Fibroblast of skin of scalp (primary cell): ENCODE measurements at places on chromosomes 4 and X.

- DNase-seq: peak; percentile 76
These were observed 15.0 kb downstream of the SCARB2 start for GRCh38 chr4:76198411-76199237.

DNA sequence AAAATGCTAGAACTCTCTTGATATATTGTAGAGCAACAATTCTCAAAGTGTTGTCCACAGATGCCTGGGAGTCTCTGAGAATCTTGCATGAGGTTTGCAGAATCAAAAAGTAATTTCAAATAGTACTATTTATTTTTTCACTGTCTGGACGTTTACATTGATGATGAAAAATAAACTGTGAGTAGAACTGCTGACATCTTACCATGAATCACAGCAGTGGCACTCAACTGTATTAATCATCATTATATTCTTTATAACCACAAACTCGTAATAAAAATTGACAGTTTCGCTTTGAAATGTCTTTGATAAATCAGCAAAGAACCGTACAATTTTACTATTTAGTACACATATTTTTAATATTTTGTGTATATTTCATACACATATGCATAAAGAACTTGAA, 94.5 kb downstream of the NAF1 start:
- no peak for DNase-seq

DNA sequence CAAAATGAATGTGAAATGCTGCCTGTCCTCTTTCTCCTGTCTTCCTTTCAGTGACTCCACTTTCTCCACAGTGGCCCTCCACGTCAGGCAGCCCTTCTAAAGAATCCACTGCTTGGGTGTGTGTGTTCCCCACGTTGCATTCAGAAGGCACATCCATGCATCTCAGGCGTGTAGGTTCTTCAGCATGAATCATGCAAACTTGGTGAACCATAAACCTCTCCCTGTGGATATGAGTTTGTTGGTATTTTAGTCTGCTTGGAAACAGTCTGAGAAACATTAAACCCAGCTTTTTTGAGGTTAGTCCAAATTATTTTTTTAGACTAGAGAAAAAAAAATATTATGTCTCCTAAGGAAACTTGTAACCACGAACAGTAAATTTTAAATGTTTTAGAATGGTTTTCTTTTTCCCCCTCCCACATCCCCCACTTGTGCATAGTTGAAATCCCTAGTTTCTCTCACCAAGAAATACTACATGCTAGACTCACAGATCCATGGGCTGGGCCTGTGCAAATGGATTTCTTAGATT, 251.6 kb downstream of the CBR4 start:
- DNase-seq: peak; percentile 98

- DNase-seq: peak; percentile 83
These were observed 281.7 kb downstream of the UNC5C start for GRCh38 chr4:95267081-95267480.

GRCh38 chr4:48687313-48688051, 92.6 kb downstream of the FRYL start:
- no peak for DNase-seq

- DNase-seq: peak; percentile 23
These were observed 35.0 kb downstream of the NUDT11 start for GRCh38 chrX:51461053-51462044.

DNA sequence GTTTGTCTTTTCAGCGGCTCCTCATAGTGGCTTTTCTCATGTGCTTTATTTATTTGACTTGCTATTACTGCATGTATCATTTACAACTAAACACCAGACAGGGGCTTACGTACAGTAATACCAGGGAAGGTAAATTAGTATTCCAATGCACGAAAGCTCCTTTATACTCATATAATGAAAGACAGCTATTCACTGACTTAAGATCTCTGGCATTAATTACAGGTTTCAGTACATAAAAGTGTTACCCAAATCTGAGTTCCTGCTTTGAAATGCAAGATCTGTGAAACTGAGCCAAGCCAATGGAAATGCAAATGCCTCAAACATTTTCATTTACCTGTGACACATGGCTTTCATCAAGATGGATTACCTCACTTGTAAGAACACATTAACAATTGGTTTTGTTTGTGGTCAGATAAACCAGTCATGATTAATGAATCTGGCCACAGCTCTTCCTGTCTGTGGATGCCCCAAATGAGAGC, 107.2 kb downstream of the ANAPC4 start:
- DNase-seq: no peak

DNA sequence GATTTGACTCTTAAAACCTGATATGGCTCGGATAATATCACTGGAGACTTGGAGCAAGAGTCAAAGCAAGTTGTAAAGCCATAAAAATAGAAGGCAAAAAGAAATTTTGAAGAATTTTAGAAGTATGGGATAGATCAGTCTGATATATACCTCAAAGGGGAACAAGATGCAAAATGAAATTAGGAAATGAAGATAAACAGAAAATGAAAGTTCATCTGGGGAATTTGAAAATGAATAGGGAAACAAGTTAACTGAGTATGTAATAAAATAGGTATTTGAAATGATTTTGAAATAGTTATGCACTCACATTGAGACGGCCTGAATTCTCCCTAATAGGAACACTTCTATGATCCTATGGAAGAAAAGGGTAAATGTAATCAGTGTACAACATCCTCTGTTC, 5.7 kb downstream of the CYP2U1 start:
- DNase-seq: no peak

DNA sequence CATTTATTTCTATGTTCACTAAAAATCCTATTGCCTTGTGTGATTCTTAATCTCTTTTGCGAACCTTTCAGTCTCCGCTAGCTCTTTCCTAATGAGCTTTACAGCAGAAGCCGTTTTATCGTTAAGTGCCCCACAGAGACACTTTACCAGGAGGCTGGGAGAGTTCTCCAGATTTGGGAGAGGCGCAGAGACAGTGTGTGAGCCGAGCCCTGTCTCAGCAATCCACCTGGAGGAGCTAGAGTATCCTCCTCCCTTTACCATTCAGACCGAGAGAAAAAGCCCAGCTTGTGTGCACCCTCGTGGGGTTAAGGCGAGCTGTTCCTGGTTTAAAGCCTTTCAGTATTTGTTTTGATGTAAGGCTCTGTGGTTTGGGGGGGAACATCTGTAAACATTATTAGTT, 54.9 kb upstream of the MTM1 start:
- no peak for DNase-seq

GRCh38 chrX:44439242-44439794, 95.8 kb upstream of the EFHC2 start:
- no peak for DNase-seq

GRCh38 chr4:184273166-184274147, 55.8 kb upstream of the ENPP6 start:
- DNase-seq: no peak

- no peak for DNase-seq
These were observed 141.8 kb downstream of the RASL11B start for GRCh38 chr4:53003959-53004358.

DNA sequence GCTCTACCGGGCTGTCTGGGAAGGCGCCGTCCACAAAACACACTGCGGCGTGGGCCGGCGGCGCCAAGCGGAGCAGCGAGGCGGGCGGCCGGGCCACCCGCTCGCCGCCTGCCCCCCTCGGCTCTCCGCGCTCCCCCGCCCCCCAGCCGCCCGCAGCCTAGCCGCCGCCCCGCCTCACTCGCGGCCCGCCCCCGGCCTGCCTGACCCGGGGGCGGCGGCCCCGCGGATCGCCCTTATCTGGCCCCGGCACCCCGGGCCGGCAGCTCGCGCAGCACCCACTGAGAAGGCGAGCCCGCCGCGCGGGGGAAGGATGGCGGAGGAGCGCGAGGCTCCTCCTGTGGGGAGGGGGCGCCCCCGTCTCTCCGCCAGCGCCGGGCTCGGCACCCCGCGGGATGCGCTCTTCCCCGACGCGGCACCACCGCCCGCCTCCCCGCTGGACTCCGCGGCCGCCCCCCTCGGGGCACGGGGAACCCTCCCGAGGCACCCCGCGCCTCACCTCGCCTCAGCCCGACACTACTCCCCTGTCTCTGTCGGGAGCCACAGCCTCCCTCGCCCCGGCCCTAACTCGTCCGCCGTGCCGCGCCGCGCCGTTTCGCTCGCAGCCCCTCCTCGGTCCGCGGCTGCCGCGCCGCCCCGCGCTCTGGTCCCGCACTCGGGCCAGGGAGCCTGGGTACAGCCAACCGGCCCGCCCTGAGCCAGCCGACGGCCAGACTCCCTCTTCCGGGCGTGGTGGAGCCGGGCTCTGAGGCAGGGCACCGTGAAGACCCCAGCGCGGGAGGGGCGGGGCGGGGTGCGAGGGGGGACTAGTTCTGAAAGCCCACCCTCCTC, 566 bp downstream of the ATP11C start:
- peak; percentile 42 for DNase-seq

DNA sequence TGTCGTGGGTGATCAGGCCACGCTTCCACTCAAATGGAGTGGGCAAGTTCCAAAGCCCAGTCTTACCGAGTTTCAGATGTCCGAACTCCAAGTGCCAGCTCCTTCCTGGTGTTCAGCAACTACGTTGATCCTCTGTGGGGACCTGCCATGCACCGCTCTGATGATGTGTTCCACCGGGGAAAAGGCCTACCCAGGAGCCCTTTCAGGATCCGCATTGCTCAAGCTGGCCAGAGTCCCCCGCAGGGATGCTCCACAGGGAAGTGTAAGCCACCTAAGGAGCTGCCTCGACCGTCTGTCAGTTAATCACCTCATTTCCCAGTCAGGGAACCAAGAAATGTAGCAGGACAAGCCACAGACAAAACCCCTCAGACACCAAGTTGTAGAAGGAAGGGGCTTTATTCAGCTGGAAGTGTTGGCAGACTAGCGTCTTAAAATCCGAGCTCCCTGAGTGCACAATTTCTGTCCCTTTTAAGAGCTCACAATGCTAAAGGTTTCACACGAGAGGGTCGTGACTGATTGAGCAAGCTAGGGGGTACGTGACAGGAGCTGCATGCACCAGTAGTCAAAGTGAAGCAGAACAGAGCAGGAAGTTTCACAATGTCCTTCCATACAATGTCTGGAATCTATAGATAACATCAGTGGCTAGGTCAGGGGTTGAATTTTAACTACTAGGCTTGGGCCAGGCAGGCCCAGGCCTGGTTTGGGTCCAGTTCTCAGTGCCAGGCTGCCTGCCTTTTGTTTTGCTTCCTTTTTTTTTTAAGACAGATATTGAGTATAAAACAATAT, 126.2 kb upstream of the ZDHHC15 start:
- no peak for DNase-seq

DNA sequence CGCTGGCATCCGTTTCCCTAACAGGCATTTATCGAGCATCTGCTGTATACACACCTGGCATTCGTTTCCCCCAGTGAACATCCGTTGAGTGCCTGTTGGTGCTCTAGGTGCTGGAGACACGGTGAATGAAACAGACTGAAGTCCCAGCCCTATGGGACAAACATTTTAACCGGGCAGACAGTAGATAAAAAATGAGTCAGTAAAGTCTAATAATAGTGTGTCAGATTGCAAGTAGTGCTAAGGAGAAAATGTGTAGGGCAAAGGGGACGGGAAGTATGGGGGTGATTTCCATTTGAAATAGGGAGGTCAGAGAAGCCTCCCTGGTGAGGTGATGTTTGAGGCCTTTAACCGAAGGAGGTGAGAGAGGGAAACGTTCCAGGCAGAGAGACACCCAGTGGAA, 5.3 kb upstream of the EBP start:
- DNase-seq: no peak

DNA sequence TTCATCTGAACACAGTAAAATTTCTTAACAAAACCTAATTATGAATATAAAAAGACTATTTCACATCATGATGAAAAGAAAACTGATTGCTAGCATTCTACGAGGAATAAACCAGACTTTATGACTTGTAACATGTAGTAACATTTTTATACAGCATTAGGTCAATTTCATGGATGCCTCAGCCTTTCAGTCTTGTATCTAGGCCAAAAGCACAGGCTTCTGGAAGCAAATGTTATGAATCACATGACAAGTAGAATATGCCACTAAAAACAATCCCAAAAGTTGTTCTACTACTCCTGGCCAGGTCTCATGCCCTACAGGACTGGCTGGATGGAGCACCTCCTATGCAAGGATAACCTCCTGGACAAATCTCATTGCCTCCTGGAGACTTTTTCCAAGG, 101.2 kb downstream of the ARHGAP6 start:
- no peak for DNase-seq

- no peak for DNase-seq
These were observed 289.7 kb downstream of the HS3ST1 start for GRCh38 chr4:11138964-11139363.

DNA sequence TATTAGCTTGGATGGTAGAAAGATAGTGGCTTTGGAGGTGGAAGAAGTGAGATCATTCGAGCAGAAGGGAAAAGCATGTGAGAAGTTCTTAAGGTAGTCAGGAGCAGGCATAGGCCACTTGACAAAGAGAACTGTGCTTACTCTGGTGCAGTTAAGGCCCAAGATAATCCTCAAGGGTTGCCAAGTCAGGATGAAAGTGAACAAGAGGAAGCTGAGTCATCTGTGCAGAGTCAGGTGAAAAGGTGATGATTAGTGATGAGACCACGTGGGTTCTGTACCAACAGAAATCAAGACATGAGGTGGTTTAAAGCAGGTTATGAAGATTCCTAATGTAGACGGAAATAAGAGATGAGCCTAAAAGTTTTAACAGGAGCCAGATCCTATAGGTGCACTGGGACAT, 369.8 kb downstream of the DTHD1 start:
- DNase-seq: no peak

GRCh38 chr4:128393101-128393704, 105.6 kb upstream of the PGRMC2 start:
- DNase-seq: peak; percentile 83

GRCh38 chrX:12903646-12904045, 2.8 kb upstream of the TLR8 start:
- no peak for DNase-seq

GRCh38 chr4:173704201-173704600, 174.2 kb upstream of the HAND2 start:
- no peak for DNase-seq

DNA sequence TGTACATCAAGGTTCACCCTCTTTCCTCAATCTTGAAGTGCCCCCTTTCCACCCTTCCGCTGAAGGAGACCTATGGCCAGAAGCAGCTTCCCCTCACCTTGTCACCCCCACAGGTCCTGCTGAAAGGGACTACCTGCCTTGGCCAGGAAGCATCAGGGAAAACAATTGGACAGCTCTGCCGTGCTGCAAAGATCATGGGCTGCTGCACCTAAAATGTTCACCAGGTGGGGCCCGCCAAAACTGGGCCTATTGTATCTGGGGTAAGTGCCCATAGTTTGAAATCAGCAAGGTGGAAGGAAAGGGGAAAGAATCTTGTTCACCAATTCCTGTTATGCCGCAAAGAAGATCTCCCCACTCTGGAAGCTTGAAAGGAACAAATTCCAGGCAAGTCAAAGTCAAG, 18.4 kb downstream of the GRIA3 start:
- DNase-seq: no peak

GRCh38 chr4:161005746-161006145, 1158.1 kb downstream of the FSTL5 start:
- no peak for DNase-seq

- peak; percentile 27 for DNase-seq
These were observed 660 bp upstream of the COL25A1 start for GRCh38 chr4:109303140-109303496.
